ENCODE measurements at places on chromosomes 4 and X.

DNA sequence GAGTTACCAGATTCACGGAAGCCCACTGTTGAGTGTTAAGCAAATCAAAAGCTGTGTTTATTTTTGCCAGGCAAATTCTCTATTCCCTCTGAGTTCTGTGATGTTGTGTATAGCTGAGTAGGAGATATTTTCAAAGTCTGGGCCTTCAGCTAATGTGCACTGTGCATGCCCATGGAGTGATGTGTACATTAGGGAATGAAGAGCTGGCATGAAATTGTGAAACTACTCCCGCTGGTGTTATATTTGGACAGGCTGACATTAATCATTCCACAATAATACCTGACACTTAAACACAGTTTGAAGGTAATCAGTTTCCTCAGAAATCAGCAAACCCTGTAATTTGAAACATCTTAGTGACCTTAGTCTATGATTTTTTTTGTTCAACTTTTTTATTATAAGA, 88.1 kb upstream of the MBNL3 start:
- peak; percentile 33 for DNase-seq

DNA sequence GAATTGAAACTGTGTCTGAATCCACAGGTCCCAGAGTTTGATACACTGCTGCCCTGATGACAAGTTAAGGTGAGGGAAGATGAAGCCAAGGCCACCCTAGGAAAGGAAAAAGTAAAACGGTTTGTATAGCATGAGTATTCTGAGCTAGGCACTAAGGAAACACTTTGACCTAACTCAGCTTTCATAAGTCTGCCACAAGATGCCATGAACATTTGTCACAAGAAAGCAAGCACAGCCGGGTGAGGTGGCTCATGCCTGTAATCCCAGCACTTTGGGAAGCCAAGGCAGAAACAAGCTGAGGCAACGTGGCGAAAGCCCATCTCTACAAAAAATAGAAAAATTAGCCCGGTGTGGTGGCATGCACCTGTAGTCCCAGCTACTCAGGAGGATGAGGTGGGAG, 34.2 kb downstream of the ELOVL6 start:
- no peak for DNase-seq

DNA sequence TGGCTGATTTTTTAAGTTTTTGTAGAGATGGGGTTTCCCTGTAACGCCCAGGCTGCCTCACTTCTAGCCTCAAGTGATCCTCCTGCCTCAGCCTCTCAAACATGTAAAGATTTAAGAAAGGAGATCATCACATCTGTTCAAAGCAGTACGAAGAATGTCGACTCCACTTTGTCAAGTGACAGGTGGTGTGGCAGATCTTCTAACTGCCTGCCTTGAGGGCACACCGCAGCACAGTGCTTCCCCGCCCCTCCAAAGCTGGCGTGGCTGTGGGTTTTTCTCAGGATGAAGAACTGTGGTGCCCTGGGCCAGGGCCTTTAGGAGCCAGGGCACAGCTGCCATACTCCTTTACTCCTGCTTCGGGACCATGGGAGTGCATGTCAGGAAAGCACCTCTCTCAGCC, 43.3 kb upstream of the MTNR1A start:
- no peak for DNase-seq

- DNase-seq, result peak; percentile 90
Measured at GRCh38 chrX:120485638-120486520, 16.8 kb upstream of the LAMP2 start.

- no peak for DNase-seq
Measured at GRCh38 chr4:6443035-6444023, 29.1 kb downstream of the PPP2R2C start.

GRCh38 chrX:129781680-129782495, 2.1 kb downstream of the SASH3 start:
- DNase-seq, result no peak

DNA sequence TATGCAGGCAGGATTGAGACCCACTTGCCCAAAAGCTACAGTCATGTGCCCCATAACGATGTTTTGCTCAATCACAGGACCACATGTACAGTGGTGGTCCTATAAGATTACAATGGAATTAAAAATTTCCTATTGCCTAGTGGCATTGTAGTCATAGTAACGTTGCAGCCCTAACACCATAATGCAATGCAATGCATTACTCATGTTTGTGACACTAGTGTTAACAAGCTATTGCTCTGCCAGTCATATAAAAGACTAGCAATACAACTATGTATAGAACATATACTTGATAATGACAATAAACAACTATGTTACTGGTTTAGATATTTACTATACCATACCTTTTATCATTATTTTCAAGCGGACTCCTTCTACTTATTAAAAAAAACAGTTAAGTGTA, 50.6 kb downstream of the VGLL1 start:
- DNase-seq, result no peak

DNA sequence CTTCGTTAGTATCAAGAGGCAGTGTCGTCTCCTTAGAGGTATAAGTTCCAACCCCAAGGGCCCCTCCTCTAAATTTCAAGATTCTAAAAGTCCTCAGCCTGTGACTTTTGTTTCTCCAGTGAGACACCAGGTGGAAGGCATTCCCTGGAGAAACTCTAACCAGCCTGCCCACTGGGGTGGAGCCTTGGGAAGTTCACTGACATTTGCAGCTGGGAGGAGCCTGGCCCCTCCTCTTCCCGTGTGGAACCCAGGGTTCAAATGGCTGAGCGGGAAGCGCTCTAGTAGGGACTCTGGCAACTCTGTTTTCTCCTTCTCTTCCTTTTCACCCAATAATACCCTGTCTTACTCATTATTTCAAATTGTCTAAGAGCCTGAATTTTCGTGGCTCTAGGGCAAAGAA, 325.0 kb downstream of the TLL1 start:
- DNase-seq, result no peak

GRCh38 chr4:154743683-154744340, at the start of gene LRAT:
LRAT (plus strand) TSS chr4:154744000; CDS start chr4:154744327, 327 bp downstream.
- peak; percentile 53 for DNase-seq

GRCh38 chrX:124548571-124548970, 202.2 kb downstream of the SH2D1A start:
- DNase-seq, result peak; percentile 85

GRCh38 chrX:104130808-104131207, 18.5 kb downstream of the ZCCHC18 start:
- no peak for DNase-seq

GRCh38 chrX:54745676-54746075, 52.4 kb downstream of the ITIH6 start:
- DNase-seq, result no peak

DNA sequence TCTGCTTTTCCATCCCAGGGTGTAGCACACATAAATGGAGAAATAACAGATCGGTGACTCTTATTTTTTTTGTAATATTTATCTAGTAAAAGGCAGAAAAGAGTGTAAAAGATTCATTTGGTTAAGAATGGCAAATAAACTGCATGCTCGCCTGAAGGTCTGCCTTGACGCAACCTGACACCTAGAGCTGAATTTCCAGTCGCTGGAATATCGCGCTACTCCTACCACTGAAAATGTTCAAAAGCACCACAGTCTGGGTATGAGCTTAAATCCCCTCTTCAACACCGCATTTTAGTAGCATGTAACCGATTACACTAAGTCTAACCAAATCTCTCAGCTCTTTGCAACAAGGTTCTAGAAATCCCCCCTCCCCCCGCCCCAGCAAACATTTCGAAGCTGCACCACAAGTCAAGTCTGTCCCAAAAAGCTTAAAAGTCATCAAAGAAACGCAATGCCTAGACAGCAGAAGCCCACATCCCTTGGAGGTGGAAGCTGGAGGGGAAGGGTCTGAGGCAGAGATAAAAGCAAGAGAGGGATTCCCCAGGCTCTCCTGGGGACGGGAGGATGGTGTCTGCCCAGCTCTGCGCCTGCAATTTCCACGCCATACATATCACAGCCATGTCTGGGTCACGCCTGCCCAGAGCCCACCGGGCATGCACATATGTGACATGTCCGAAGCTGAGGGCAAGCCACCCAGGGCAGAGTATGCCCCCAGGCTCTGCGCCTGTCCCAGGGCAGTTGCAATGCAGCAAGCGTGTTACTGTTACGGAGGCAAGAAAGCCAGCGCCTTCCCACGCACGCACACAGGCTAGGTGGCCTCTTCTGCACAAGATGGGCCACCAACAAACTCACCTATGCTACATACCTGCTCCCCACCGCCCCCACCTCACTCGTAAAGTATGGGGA, 1.4 kb downstream of the FGF13 start:
- DNase-seq, result no peak

DNA sequence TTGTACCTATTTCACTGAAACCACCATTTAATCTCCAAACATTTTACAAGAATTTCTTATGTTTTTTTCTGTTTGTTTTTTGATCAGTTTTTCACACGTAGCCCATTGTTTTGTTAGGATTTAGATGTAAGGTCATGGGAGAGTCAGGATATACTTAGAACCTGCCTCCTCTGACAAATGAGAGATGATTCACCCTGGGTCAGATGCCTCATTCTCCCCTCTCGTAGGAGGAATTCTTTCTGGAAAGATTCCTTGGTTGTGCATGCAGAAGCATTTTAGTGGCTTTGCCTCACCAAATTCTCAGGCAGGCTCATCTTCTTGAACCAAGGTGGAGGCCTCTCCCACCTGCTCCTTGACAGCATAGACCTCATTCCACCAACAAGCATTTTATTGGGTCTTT, 599.3 kb downstream of the SPRY1 start:
- no peak for DNase-seq

- DNase-seq, result no peak
Measured at GRCh38 chr4:24611575-24611974, 27.2 kb upstream of the DHX15 start.

DNA sequence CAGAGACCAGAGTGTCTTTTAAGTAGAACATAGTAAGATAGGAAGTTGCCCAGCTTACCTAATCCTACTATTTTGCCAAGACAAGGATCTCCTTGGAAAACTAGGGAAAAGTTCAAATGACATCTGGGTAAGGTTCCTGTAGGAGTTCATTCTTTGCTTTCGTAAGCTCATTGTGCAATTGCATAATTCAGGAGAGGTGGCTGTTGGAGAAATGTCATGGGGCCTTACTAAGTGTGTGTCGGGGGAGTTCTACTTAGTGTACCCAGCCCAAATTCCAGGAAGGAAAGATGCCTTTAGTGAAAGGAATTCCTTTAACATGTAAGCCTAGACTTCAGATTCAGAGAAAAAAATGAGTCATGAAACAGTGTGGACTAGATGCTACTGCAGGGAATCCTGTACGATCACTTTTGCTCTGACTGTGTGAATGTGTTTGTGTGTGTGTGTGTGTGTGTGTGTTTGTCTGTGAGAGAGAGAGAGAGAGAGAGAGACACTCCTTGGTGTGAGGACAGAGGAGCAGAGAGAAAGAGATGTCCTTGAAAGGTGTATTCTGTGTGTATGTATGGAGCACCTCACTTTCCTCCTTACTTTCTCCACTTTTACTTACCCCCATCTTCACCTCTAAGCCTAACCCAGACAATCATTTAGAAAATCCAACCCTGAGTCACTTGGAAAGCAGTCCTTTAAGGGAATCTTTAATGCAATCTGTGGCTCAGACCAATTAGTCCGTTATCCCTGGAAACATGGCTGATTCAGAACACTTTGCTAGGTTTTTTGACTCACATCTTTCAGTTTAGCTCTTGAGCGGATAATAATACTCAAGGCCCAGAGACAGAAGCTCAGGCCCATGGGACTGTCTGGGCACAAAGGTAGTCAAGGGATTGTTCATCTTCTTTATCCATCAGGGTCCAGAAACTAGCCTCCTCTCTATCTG, 114.5 kb upstream of the ACSL4 start:
- DNase-seq, result no peak

DNA sequence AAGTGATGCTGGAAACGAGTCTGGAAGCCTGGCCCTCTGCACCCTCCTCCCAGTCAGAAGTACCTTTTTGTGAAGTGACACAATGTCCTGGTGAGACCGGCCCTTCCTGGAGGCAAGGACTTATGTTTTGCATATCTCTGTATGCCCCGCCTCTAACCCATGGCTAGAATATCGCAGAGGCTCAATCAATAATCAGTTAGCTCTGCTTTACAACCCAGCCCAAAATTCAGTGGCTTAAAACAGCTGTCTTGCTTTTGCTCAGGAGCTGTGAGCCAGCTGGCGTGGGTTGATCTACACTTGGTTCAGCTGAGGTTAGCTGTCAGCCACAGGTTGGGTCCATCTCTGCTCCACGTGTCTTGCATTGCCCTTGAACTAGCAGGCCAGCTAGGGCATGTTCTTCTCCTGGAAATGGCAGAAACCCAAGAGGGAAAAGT, 98.8 kb upstream of the METTL14 start:
- no peak for DNase-seq

GRCh38 chr4:155891058-155891457, 12.4 kb upstream of the TDO2 start:
- DNase-seq, result no peak

DNA sequence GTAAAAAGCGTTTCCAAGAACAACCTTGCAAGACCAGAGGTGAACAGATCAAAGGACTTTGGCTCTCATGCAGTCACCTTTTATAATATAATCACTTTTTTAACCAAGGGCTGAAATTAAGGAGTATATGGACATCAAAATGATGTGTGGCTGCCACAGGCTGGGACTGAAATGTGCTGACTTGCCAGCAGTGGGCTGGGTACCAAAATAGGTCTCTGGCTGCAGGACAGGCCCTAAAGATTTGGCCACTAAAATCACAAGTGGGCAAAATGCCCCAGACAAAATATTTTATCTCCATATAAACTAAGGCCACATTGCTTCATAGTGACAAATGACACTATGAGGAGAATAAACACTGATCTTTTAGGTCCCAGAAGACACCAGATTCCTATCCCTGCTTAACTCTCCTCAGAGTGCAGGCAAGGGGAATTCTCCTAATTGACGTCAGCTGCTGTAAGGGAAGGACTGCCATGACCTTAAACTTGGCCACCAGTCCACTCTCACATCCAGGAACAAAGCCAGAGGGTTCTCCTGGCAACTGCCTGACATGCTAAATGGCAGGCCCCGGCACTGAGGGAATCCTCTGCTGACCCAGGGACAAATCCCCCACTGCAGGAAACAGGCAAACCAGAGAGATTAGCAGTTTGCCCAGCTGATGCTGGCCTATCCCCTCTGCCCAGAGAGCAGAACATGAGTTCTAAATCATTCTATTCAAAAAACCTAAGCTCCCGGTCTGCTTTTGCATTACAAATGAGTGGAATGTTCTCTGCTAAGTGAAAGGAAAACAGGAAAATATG, 155.8 kb downstream of the PPP3CA start:
- peak; percentile 66 for DNase-seq

GRCh38 chr4:119025916-119026661, 109.5 kb upstream of the MYOZ2 start:
- no peak for DNase-seq

DNA sequence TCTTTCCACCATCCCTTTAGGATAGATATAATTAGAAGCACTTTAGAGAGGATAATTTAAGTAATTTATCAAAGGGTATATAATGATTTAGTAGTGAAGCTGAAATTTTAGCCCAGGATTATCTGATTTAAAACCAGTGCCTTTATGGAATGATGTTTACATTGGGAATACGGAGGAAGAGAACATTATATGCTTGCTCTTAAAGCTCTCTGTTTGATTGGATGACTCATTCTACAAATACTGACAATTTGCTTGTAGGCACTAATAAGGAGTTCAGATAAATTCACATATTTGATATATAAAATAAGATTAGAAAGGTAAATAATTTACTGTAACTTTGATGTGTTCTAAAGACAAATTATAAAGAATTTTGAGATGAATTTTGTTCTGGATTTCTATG, 84.7 kb downstream of the SH3BGRL start:
- no peak for DNase-seq

Measured in NCI-H69 (cell line).